ENCODE measurements at places on chromosomes 11 and 22.

DNA sequence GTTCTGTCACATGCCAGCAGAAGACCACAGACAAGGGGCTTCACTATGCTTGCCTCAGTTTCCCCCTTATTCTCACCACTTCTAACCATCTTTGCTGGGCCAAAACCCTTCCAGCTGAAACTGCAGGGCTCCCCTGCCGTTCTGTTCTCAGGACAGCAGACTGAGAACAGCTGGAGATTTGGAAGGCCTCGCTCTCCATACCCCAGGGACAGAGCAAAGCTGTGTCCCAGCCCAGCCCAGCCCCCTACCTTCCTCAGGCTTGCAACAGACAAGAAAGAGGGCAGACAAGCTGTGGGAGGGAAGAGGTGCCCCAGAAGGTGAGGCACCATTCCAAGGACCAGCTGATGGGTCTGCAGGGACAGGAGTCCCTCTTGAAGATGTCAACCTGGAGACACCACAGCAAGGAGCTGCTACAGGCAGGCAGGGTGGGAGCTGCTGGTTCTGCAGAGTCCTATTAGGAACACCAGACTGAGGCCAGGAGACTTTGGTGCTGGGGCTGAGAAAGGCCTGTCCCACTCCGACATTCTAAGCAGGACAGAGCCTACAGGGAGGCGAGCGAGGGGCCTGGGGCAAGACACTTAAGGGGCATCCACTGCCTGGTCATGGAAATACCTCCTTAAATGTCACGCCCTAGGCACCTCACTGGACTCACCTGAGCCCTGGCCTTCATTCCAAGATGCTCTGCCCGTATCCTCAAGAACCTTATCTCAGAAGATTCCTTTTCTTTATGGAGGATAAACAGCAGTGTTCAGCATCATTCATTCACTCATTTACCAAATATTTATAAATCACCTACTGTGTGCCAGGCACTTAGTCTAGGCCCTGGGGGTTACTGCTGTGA lies 6.9 kb downstream of the SCN2B start:
- no peak for DNase-seq
- H3K36me3 ChIP-seq, result no peaks in the 10 kb centered on the region
- no peaks in the 10 kb centered on the region for H3K4me1 ChIP-seq
- H3K4me3 ChIP-seq, result no peak overlapping the region
- H3K27ac ChIP-seq, result no peak overlapping the region

DNA sequence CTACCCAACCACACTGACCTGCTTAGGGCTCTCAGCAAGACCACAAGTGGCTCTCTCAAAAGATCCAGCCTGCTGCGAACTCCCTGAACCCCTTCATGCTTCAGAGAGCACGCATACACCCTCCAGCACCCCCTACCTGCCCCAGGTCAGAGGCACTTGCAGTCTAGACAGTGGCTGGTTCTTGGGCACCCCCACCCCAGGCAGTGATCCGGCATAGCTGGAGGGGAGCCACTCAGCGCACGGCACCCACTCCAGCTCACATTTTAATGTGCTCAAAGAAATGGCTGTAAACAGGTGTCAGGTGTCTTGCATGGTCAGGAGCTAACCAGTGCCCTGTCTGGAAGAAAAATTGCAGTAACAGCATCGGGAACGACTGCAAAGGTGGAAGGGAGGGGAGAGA lies 140.8 kb downstream of the PKNOX2 start:
- H3K27me3 ChIP-seq, result no peaks in the 10 kb centered on the region
- H3K4me3 ChIP-seq, result no peak overlapping the region
- no peaks in the 10 kb centered on the region for H3K36me3 ChIP-seq
- H3K4me1 ChIP-seq, result peaks cover 10% of the 10 kb centered on the region

DNA sequence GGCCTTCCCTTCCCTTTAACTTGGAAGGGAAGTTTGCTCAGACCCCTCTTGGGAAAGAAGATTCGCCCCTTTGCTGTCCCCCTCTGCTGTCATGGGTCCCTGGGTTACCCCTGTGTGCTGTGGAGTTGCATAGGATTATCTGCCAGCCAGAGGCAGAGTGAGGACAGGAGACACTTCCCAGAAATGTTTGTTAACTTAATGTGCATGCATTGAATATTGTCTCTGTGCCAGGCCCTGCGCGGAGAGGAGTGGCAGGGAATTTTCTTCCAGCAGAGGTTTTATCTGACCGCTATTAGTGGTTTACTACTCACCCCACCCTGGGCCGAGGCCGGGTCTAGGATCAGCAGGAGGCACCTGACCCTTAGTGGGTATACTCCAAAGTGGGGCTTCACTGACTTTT lies 894.8 kb downstream of the TBC1D22A start:
- H3K27me3 ChIP-seq, result no peaks in the 10 kb centered on the region
- no peak overlapping the region for H3K27ac ChIP-seq
- DNase-seq, result no peak
- H3K4me1 ChIP-seq, result no peaks in the 10 kb centered on the region

DNA sequence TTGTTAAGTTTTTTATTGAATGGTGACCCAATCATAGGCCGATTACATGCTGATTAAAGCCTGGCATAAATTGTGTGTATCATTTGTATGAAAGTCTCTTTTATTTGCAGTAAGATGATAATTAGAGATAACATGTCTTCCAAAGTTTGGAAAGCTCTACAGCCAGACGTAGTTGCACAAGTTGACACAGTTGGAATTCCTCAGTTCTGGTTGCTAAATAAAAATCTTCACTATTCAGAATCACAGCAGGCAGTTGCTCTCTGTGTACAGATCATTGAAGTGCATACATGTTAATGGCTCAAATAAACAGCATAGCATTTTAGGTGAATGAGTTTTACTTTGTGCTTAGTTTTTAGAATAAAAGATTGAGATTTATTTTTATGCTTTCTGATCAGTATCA lies 69.5 kb downstream of the ARHGAP42 start:
- peaks cover 2% of the 10 kb centered on the region for H3K4me1 ChIP-seq
- no peak overlapping the region for H3K27ac ChIP-seq
- no peaks in the 10 kb centered on the region for H3K36me3 ChIP-seq
- DNase-seq, result no peak
- no peaks in the 10 kb centered on the region for H3K27me3 ChIP-seq

GRCh38 chr11:75303544-75304224 lies 47.8 kb downstream of the ARRB1 start:
- DNase-seq, result no peak
- no peaks in the 10 kb centered on the region for H3K4me1 ChIP-seq
- H3K4me3 ChIP-seq, result no peak overlapping the region
- H3K27ac ChIP-seq, result no peak overlapping the region
- H3K36me3 ChIP-seq, result no peaks in the 10 kb centered on the region
- no peaks in the 10 kb centered on the region for H3K27me3 ChIP-seq

DNA sequence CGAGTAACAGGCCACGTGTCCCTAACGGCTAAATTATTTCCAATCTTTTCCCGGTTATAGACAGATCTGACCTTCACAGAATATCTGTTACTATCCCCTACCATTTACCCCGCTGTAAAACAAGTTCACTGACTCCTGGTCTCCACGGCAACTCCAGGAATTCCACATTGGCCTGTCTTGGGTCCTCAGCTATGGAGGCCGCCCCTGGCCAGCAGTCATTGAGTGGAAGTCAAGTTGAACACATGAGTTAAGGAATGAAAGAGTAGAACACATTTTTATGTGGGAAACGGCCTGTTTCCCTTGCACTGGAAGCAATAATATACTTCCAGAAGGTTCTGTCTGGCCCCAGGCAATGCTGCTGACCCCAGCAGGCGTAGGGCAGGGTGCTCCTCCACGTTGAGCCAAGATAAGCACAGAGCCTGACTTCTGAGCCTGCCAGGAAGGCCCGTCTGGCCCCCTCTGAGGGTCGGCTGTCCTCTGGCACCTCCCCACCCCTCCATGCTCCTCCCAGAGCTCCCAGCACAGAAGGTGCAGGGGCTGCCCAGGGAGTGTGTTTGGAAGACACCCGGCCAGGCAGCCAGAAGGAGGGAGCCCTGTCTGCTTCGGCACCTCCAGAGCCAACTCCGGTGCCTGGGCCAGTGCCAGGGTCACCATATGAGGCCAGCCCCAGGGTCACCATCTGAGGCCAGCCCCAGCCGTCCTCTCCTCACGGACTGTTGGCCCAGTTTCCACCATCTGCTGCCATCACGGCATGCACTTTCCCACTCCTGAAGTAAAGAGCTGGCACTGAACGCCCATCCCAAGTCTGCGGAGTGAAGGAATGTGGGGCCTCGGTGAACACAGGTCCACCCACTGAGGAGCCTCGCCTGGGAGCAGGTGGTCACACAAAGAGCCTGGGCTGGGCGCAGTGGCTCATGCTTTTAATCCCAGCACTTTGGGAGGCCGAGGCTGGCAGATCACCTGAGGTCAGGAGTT lies 813.2 kb downstream of the BRD1 start:
- H3K4me3 ChIP-seq, result no peak overlapping the region
- no peak for DNase-seq
- peaks cover 3% of the 10 kb centered on the region for H3K4me1 ChIP-seq
- H3K27ac ChIP-seq, result no peak overlapping the region
